SJCRH30 (cell line): ENCODE measurements at places on chromosomes 6 and 20. TPM values are rescaled to one million over a fixed set of nuclear protein-coding genes. Genes with fewer than 3 reads are reported as not detected.

DNA sequence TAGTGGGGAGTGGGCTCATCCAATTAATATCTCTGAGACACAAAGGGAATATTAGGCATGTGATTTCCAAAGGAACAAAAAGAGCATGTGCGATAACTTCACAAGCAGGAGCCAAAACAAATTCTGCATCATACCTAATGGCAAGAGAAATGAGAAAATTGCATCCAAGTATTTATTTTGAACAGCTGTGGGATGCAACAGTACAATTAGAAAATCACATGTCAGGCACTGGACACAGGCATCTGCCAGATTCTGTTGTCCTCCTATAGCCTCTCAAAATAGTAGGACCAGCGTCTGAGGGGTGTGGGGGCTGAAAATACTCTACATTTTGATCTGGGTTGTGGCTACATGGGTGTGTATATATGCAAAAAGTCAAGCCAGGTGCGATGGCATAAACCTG, 66.3 kb downstream of the EDN1 start:
- H3K27ac ChIP-seq, result no peak overlapping the region
- DNase-seq, result no peak
- H3K36me3 ChIP-seq, result no peaks in the 10 kb centered on the region

The SUMO4 gene
- total RNA-seq, result 1.1 and 1.5 TPM in 2 replicates

GRCh38 chr6:53680489-53680888, 14.9 kb upstream of the KLHL31 start:
- DNase-seq, result no peak
- no peak overlapping the region for H3K27ac ChIP-seq
- H3K4me1 ChIP-seq, result no peaks in the 10 kb centered on the region

DNA sequence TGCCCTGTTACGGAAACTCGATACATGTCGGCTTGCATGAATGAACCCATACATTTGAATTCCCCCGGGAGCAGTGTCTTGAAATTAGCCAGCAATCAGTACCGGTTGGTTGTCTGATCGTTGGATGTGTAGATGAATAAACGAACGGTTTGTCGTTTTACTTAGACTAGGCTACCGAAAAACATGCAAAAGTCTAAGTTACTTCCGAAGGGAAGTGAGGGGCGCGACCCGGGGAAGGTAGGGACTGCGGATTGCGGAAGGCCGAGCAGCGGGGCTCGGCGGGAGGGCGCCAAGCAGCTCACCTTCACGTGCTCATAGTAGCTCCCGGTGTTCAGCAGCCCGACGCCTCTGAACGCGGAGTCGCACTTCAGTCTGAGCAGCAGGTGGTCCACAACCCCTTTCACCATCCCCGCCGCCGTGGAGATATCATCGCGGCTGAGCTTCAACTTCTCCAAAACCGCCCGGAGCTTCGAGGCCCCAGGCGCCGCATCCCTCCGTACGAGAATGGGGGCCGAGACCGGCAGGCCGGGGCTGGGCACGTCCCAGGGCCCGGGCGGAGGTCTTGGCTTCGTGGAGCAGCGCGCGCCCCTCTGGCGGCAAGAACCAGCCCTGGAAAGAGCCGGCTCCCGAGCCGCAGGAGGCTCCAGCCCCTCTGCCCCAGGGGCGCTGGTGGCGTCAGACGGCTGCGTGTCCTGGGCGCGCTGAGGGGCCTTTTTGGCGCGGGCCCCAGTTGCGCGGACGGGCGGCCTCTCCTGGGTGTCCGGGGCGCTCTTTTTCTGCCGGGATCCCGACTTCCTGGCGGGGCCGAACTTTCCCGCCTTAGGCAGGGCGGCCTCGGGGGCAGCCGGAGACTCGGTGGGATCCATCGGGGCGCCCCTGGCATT, 632 bp downstream of the CGAS start:
- peak overlapping the region; percentile 72 for H3K4me3 ChIP-seq
- peak; percentile 30 for DNase-seq
- no peaks in the 10 kb centered on the region for H3K4me1 ChIP-seq
- H3K27ac ChIP-seq, result peak overlapping the region; percentile 93
- no peaks in the 10 kb centered on the region for H3K36me3 ChIP-seq

DNA sequence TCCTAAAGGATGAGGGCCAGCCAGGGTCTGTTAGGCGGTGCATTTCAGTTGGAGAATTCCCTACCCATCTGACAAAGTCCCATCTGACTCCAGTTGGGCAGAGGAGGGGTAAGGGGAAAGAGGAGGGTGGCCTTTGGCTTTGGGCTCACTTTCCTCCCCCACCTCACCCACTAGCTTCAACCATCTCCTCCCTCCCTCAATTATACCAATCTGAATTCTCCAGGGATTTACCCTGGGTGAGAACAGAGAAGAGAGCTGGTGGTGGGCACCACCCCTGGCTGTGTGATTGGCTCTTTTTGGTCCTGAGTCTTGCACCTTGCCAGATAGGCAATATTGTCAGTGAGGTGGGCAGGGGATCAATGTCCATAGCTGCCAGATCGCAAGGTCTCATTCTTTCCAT, 3.2 kb downstream of the HMGA1 start:
- no peak overlapping the region for H3K4me3 ChIP-seq
- peaks cover 7% of the 10 kb centered on the region for H3K36me3 ChIP-seq
- no peak for DNase-seq
- no peak overlapping the region for H3K27ac ChIP-seq

DNA sequence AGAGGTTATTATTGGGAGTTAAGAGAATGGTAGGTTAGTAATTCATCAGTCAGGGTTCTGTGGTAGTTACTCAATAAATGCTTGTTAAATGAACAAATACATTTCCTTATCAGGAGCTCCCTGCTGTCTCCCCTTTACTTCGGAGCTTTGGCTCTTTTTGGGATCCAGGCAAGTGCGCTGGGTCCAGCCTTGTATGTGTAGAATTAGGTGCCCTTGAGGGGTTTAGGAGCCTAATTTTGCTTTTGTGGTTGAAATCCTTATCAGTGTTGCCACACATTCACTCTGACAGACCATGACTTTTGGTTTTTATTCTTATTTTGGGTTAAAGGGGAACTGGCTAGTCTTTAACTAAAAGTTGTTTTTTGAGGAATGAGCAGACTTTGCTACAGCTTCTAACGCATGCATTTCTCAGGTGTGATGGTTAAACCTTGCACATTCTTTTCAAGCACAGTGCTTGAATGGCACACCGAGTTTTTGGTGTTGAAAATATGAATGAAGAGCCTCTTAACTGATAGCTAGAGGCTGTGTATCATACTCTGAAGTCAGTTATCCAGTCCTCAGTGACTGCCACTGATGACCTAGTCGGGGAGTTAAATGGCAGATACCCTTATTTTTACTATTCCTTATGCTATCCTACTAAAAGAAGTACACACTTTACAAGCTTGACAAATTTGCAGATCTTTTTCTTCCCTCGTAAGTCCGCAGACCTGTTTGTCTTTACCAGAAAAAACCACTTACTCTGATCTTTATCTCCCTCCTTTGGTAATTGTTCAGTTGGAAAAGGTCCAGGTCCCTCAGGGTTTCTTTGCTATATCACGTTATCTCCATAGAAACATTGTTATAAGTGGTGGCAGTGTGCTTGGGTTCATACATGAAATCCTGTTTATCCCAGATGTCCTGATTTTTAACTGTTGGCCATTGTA, 50.7 kb upstream of the PLCG1 start:
- DNase-seq, result peak; percentile 39
- peaks cover 83% of the 10 kb centered on the region for H3K36me3 ChIP-seq
- no peaks in the 10 kb centered on the region for H3K27me3 ChIP-seq
- no peaks in the 10 kb centered on the region for H3K4me1 ChIP-seq
- no peak overlapping the region for H3K4me3 ChIP-seq

The MATN4 gene
- total RNA-seq, result 0.18 TPM in 1 of 2 replicates, not detected in the other

DNA sequence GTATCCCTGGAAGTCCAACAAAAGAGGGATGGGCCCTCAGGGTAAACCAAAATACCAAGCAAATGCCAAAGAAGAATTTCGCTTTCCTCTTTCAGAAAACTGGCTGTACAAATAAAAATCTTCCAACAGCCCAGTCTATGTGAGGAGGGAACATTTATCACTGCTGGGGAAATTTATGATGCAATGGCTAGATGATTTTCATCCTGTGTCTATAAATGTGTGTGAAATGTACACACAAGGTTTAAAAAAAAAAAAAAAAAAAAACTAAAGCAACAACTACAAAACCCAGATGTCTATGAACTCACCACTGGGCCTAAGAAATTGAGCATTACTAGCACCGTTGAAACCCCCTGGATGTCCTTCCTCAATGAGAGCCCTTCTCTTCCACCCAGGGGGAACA, 68.7 kb upstream of the SLC4A11 start:
- H3K4me3 ChIP-seq, result no peak overlapping the region
- peaks cover 4% of the 10 kb centered on the region; the same call in 1 of the 2 replicates for H3K4me1 ChIP-seq
- H3K36me3 ChIP-seq, result peaks cover 30% of the 10 kb centered on the region
- no peak overlapping the region for H3K27ac ChIP-seq
- no peak for DNase-seq

The CRISP3 gene
- not detected in 2 replicates for total RNA-seq

- no peaks in the 10 kb centered on the region for H3K27me3 ChIP-seq
- H3K4me1 ChIP-seq, result no peaks in the 10 kb centered on the region
- no peak overlapping the region for H3K4me3 ChIP-seq
- H3K36me3 ChIP-seq, result 0 out of 2 replicates have a peak, but pooled peaks cover 4% of the 10 kb centered on the region
- DNase-seq, result no peak
Observed at GRCh38 chr20:41560970-41561369, 57.2 kb downstream of the CHD6 start.

DNA sequence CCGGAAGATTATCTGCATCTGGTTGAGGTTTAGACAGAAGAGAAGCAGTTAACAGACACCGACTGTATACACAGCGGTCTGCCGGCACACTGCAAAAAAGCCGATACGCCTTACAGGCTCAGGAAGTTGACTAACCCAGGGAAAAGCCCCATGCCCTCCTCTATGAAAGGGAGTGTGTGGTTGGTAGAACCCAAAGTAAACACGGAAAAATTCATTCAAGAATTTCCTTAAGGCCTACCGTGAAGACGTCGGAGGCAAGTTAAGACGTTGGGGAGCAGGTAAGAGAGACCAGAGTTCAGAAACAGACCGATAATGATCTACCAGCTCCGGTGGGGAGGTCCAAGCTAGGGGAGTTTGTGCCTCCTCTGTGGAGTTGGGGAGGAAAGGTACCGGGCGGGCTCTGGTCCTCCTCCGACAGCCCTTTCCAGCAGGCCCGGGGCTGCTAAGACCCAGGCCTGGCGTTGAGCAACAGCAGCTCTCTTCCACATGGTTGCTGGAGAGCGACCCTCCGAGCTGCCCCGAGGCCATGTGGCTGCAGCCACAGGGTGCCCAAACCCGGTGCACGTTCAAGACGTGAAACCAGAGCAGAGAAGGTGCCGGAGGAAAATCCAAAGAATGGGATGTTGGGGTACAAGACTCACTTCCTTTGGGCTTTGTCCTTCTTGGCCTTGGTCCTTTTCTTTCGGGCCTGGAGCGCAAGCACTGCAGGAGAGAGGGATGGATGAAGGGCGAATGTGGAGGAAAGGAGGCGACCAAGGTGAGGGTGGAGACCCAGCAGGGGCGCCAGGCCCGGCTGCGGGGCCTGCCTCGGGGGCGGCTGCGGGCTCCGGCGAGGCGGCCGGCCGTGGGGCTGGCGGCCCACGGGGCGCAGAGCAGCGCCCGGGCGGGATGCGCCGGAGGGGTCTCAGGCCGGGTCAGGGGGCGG, 809 bp downstream of the SRPK1 start:
- peak; percentile 36 for DNase-seq
- peaks cover 14% of the 10 kb centered on the region for H3K36me3 ChIP-seq
- H3K4me3 ChIP-seq, result peak overlapping the region; percentile 93
- H3K27ac ChIP-seq, result peak overlapping the region; percentile 8; the same call in 1 of the 2 replicates
- H3K27me3 ChIP-seq, result no peaks in the 10 kb centered on the region
- H3K4me1 ChIP-seq, result no peaks in the 10 kb centered on the region

The ADGRF5 gene
- 0.30 and 0.35 TPM in 2 replicates for total RNA-seq

GRCh38 chr6:86070151-86070550, 427.5 kb upstream of the SYNCRIP start:
- no peaks in the 10 kb centered on the region for H3K27me3 ChIP-seq
- H3K4me1 ChIP-seq, result no peaks in the 10 kb centered on the region
- no peak for DNase-seq
- H3K4me3 ChIP-seq, result no peak overlapping the region
- no peaks in the 10 kb centered on the region for H3K36me3 ChIP-seq

GRCh38 chr6:108164815-108165706, 761 bp upstream of the NR2E1 start:
- H3K36me3 ChIP-seq, result no peaks in the 10 kb centered on the region
- peak overlapping the region; percentile 58 for H3K4me3 ChIP-seq
- H3K27me3 ChIP-seq, result no peaks in the 10 kb centered on the region
- H3K4me1 ChIP-seq, result no peaks in the 10 kb centered on the region
- no peak for DNase-seq

DNA sequence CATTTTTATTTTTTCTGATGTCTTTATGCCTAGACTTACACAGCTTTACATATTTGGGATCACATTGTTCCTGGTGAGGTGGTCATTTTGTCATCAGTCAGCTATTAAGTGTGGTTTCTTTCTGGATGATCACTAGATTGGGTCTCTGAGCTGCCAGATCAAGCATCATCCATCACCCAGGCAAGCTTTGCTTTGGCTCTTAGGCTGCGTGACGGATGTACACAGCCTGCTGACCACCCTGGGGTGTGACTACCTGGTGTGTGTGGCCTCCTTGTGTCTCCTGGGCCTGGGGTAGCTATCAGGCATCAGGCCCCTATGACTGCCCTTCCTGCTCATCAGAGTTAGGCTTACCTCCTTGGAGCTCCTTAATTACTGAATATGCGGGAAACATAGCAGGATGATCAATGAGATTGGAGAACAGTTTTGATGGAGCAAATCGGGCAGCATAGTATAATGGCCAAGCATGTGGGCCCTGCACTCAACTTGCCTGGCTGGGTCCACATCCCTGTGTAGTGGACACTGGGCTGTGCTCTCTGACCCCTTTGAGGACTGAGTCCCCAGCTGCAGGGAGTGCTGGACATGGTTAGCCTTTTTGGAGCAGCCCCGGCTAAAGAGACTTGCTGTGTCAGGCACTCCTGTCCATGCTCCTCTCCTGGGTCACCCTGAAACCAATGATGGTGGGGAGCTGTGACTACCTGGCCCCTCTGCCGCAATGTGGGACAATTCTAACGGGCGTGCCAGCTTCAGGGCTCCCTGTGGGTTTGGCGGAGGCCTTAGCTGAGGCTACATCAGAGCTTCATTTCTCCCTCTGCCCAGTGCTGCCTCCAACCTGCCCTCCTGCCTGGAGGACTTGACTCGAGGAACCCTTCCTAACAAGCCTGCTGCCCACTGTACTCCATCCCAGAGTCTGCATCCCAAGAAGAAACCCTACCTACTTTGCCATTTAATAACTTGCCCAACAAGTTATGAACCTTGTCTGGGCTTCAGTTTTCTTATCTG, 8.2 kb downstream of the DAAM2 start:
- no peaks in the 10 kb centered on the region for H3K4me1 ChIP-seq
- 0 out of 2 replicates have a peak, but pooled peaks cover 6% of the 10 kb centered on the region for H3K27me3 ChIP-seq
- no peaks in the 10 kb centered on the region for H3K36me3 ChIP-seq
- H3K27ac ChIP-seq, result no peak overlapping the region

GRCh38 chr20:39195582-39196021, 233.5 kb downstream of the DHX35 start:
- no peaks in the 10 kb centered on the region for H3K36me3 ChIP-seq
- no peak overlapping the region for H3K27ac ChIP-seq
- H3K4me1 ChIP-seq, result no peaks in the 10 kb centered on the region
- peak; percentile 56 for DNase-seq
- peaks cover 9% of the 10 kb centered on the region for H3K27me3 ChIP-seq

GRCh38 chr6:22765015-22765414, 195.6 kb downstream of the HDGFL1 start:
- no peak overlapping the region for H3K27ac ChIP-seq
- no peak overlapping the region for H3K4me3 ChIP-seq
- H3K36me3 ChIP-seq, result no peaks in the 10 kb centered on the region
- peaks cover 8% of the 10 kb centered on the region for H3K4me1 ChIP-seq

The KIF25 gene
- total RNA-seq, result 0.51 TPM in 1 of 2 replicates, not detected in the other

GRCh38 chr6:156395276-156395675, 381.9 kb upstream of the ARID1B start:
- 0 out of 2 replicates have a peak, but pooled peaks cover 6% of the 10 kb centered on the region for H3K4me1 ChIP-seq
- peak; percentile 11 for DNase-seq
- H3K27me3 ChIP-seq, result peaks cover 4% of the 10 kb centered on the region; the same call in 1 of the 2 replicates
- no peaks in the 10 kb centered on the region for H3K36me3 ChIP-seq
- no peak overlapping the region for H3K27ac ChIP-seq
